ENCODE measurements at places on chromosomes 7 and 10.

DNA sequence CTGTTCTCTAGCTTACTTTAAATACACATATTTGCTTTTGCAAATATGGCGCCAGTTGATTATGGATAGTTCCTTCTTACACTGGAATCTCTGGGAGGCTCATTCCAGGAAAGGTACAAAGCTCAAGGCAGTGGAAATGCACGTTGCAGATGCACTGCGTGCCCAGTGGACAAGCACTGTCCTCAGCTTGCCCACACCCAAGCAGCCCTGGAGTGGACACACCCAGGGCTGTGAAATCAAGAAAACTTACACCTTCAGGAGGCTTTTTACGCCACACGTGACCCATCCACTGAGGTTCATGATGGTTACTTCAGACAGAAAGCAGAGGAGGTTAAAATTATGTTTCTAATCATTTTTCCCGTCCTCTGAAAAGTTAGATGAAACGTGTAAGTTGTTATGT is 248.5 kb downstream of the VTI1A start:
- no peak for DNase-seq

DNA sequence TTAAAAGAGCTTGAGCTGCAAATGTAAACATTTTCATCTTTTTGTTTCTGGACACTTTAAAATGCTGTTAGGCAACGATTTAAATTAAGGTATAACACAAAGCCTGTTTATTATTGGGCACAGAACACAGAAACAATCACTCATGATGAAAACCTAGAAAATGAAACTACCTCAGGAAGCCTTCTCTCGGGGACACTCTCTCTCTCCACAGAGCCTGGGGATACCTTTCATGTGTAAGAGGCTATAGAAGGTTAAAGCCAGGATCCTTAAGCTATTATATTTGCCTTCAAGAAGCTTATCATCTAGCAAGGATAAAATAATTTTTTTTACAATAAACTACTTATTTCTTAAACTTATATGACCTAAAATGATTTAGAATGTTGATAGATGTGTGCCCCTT is 194.1 kb downstream of the SKAP2 start:
- DNase-seq, result no peak

DNA sequence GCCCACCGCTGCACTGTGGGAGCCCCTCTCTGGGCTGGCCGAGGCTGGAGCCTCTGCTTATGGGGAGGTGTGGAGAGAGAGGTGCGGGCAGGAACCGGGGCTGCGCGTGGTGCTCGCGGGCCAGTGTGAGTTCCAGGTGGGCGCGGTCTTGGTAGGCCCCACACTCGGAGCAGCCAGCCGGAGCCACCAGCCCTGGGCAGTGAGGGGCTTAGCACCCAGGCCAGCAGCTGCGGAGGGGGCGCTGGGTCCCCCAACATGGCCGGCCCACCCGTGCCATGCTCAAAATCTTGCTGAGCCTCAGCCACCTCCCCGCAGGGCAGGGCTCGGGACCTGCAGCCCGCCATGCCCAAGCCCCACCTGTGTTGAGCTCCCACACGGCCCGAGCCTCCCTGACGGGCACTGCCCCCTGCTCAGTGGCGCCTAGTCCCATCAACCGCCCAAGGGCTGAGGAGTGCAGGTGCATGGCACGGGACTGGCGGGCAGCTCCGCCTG is 856.8 kb upstream of the CELF2 start:
- peak; percentile 15 for DNase-seq

DNA sequence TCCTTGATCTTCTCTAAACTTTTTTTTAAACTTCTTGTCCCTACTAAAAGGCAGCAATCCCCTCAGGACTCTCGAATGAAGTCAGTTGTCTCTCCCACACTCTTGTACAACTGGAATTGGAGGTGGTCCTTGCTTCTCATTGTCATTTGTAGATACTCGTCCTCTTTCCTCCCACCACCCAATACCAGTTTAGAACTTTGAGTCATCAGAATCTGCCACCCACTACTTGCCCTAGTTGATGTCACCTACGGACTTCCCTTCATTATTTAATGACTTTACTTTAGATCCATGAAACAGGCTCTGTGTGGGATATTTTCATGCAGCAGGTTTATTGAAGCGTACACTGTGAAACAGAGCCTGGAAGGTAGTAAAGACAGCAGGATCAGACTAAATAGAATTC is 28.6 kb upstream of the LHFPL3 start:
- no peak for DNase-seq

DNA sequence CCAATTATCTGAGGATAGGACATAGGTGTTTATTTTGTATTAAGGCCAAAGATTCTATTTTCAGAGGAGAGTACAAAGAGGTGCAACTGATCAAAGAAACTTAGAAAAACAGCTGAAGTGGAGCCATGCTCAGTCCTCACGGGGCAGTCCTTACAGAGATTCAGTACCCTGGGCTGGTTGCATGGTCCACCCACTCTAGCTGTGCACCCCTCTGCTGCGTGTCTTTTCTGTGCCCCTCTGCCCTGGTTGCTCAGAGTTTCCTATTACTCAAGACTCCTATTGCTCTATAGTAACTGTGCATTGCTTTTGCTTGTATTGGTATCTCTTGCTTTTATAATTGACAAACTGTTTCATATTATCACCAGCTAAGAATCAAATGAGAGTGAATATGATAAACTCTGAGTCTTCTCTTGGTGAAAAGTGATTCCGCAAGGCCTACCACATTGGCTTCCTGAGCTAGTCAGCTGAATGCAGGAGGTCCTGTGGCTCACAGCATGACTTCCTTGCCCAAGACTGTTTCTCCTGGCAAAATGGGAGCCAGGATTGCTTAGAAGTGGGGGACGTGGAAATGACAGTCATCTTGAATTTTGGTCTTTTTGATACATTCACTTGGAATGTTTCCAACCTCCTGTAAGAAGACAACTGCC is 137.0 kb downstream of the GLCCI1 start:
- no peak for DNase-seq

DNA sequence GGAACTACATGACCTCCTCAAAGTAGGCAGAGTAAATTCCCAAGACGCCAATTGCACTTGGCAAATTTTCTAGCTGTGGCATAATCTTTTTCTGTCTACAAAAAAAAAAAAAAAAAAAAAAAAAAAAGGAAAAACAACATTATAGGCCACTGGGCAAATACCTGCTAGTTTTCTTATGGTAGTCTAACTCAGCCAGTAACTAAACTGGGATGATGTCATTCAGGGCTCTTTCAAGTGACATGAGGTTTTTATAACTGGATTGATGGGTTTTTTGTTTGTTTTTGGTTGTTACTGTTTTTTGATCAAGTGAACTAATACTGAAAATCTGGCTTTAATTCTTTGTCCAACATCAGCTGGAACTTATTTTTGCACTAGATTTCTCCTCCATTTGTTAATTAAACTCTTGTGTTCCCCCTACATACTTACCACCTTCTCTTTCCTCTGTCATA is 7.4 kb upstream of the VIM start:
- no peak for DNase-seq

DNA sequence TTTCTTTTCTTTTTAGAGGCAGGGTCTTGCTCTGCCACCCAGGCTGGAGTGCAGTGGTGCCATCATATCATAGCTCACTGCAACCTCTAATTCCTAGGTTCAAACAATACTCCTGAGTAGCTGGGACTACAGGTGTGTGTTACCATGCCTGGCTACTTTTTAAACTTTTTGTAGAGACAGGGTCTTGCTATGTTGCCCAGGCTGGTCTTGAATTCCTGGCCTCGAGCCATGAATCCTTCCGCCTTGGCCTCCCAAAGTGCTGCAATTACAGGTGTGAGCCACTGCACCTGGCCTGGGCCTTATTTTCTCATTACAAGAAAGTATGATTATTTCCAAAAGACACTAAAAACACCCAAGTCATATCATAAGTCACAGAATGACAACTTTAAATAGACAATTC is 106.6 kb downstream of the CDK6 start:
- DNase-seq, result no peak
